Astrocyte of the cerebellum (primary cell): ENCODE measurements at places on chromosomes 11 and 22.

DNA sequence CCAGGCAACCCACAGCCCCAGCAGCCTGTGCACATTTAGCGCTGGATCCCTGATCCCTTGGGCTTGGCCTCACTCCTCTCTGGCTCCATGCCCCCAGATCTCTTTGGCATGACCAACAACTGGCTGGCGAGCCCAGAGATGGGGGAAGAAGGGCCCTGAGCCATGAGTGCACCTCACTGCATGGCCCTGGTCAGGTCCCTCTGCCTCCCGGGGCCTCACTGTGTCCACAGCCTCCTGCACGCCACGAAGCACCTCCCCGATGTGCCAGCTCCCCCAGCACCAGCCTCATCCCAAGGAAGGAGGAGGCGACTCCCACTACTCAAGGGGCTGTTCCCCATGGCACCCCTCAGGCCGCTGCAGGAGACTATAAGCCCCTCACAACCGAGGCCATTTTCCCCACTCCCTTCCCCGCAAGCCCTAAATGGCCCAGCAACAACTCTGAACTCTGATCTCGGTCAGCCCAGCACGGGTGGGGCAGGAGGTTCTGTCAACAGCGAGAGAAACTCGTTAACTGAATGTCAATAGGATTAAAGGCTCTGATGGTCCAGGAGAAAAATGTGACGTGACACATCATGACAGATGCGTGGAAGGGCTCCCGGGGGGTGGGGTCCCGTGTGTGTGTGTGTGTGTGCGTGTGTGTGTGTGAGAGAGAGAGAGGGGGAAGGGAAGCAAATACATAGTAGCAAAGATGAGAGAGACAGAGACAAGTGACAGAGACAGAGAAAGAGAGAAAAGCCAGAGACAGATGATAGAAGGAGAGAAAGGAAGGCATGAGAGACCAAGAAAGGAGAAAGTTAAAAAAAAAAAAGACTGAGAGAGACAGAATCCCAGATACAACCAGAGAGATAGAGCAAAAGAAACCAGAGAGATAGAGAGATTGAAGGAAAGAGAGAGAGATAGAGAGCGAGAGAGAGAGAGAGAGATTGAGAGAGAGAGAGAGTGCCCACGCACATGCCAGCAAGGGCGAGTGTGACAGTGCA is 28.4 kb upstream of the SYT7 start:
- DNase-seq = no peak

DNA sequence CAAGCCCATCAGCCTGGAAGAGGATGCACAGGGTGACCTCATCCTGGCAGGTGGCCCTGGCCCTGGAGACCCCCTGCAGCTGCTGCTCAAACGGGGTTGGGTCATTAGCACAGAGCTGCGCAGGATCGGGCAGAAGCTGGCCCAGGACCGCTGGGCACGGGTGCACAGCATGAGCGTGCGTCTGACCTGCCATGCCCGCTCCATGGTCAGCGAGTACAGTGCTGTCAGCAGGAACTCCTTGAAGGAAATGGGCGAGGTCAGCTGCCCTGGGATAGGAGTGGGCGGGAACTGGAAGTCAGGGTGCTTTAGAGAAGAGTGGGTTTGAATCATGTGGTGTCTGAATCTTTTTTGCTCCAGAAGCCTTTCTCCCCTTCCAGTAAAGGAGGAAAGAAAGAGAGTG is 61.1 kb downstream of the INSC start:
- DNase-seq = no peak

GRCh38 chr22:23113067-23113846 is 28.5 kb downstream of the RSPH14 start:
- DNase-seq = no peak

GRCh38 chr11:2792381-2793250 is 92.8 kb upstream of the KCNQ1OT1 start:
- no peak for DNase-seq

DNA sequence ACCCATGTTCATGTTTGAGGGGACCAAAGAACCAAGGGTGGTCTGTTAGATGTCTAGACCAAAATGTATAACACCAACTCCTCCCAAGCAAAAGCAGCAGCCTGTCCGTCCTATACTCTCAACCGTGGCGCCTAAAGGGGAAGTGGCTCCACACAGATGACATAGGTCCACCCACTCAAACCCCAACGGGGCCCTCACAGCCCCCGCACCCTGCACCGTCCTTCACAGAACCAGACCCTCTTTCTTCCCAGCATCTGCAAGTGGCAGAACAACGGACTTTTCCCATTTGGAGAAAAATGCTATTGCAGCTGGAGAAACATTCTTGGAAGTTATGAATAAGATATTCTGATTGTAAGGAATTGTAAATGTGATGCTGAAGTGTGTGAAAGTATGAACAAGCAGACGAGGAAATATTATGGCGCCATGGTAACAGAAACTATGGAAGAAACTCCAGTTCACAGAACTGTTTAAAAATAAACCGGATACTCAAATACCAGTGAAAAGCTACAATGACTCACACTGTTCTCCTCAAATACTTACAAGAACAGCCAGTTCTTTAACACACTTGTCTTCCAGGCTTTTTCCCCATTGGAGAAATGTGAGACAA is 76.5 kb upstream of the ARFGAP3 start:
- peak; percentile 88 for DNase-seq

DNA sequence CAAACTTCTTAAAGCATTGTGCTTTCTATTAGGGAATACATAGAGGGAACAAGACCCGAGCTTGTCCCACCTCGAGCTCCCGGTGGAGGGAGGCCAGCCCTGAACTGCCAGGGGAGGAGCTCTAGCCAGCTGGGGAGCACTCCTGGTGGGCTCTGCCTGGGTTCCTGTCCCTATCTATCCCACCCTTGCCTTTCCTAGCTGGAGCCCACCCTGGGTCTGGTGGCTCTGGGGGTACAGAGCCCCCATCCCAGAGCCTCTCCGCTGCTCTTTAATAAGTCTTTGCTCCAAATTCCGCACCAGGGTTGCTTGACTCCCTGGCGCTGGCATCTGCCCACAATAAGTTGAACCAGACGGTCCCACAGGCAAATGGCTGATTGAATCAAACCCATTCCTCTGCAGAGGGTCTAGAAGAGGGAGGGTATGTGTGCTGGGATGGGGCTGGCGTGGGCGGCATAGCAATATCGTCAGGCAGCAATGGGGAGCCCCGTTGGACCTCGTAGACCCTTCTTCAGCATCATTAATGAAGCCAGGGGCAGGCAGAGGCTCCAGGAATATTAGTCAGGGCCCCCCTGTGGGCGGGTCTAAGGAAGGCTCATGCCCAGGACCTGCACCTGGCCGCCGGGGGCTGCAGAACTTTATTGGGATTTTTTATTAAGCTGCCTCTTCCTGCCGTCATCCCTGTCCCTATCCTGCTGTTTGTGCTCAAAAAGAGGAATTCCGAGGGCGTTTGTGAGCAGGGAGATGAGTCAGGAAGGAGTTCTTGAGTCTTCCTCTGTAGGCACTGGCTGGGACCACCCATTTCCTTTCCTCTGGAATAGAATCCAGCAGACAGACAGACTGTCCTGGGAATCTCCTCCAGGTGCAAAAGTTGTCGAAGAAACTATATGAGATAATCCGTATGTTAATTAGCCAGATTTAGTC is 38.5 kb upstream of the RIC3 start:
- no peak for DNase-seq
